ENCODE measurements at places on chromosomes 2 and 18.

DNA sequence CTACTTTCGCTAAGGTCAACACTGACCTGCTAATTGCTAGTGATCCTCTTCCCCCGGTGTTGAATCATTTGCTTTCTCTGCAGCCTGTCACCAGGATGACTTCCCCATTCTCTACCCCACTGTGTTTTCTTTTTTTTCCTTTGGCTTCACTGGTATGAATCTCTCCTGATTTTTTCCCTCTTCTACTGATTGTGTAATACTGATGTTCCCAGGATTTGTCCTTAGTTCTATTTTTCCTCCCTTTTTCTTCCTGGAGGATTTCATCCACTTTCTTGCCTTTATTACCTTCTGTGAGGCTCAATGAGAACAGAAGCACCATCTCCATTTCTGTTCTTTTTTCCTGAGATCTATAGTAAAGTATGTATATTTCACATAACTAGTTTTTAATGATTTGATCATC lies 14.1 kb upstream of the MSH2 start:
- no peak for DNase-seq

DNA sequence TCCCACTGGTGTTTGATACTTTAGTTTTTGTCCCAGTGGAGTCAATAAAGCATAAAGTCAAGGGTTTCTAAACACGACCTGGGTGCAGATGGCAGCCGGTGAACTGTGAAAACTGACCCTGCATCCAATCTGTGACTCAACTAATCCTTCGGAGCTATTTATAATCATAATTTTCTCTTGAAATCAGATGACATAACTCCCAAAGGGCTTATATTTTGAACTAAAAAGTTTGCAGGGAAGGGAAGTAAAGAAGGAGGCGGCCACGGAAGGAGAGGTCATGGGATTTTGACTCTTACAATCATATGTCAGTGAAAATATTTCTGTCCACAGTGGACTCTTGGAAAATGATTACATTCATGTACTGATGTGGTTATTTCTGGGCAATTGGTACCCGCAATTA lies 178.5 kb downstream of the PDE1A start:
- no peak for DNase-seq

- DNase-seq = peak; percentile 69
Measured at GRCh38 chr2:96537066-96537733, 648 bp downstream of the ARID5A start.

DNA sequence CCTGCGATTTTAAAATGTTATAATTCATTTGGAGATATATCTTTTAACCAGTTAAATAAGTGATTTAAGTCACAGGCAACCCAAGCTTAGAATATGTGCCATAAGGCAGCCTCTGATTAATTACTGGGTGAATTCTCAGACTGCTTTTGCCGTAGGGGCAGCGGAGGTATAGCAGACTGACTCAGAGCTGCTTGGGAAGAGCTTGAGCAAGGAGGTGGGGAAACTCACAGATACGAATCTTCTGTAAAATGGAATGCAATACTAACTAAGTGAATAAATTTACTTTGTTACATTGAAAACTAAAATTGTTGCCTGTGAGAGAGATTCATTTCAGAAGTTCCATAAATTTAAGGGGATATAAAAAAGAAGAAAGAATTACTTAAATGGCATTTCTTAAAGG lies 115.4 kb downstream of the KYNU start:
- DNase-seq = no peak

DNA sequence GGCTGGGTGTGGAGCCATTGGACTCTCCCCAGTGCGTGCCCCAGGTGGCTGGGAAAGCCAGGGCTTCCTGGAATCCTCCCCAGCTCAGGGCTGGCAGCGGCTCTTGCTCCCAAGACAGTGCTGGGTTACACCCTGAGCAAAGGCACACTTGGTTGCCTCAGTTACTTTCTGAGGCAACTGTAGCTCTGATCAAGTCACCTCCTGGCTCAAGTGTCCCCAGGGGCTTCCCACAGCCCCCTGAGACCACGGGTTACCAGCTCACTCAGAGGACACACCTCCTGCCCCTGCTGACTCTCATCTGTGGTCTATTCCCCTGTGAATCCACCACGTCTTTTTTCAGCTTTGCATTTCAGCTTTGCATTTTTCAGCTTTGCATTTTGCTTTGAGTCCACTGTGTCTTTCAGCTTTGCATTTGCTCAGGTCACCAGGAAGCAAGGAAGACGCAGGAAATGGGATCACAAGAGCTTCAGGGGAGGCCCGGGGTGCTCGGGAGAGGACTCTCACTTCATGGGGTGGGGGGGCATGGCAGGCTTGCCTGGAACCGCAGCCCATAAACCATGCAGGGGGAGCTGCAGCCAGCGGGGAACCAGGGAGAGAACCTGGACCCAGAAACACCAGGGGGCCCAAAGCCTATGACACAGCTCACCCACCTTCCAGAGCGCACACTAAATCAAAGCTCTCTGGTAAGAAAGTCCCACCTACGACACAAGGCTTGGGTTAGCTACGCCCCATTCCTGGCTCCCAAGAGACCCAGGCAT lies 138.0 kb upstream of the ASB18 start:
- DNase-seq = no peak

- DNase-seq = no peak
Measured at GRCh38 chr18:39215920-39216319, 1650.3 kb upstream of the CELF4 start.

- DNase-seq = no peak
Measured at GRCh38 chr2:21008790-21009661, 34.8 kb downstream of the APOB start.

- DNase-seq = peak; percentile 57
Measured at GRCh38 chr2:221571551-221572218, 419 bp downstream of the EPHA4 start.
